ENCODE measurements at places on chromosomes 2 and 18.

GRCh38 chr18:46555724-46556123 lies 101.3 kb downstream of the LOXHD1 start:
- DNase-seq, result no peak

- DNase-seq, result no peak
These were observed 5.5 kb downstream of the CCDC102B start for GRCh38 chr18:68803356-68803755.

DNA sequence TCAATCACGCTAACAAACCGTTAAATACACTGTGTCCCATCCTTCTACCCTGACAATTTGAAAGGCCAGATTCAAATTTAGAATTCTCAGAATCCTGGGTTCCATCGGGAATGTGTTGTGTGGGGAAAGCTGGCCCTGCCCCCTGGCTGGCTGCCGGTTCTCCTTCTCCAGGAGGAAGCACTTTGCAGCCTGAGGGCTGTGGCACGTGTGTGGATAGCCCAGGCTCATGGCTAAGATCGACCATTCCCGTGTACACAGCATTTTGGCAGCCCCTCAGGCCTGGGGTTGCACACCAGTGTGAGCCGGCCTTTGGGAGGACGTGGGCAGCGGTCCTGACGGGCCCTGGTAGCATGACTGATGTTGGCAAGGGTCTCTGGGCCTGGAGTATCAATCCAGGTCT lies 51.0 kb upstream of the ROCK2 start:
- no peak for DNase-seq

DNA sequence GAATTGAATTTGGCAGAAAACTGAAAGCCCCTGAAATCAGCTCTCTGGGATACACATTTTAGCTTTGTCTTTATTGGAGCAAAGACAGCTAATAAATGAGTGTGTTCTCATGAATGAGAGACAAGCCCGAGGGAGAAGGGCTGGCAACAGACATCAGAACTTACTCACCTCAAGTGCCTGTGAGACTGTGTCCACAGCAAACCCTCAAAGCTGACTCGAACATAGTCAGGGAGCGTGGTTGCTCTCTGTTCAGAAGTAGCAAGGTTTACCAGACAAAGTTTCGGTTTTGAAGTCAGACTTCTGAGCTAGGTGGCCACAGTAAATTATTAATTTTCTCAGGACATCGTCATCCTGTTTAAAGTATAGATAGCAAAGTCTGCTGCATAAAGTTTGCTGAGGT lies 207.9 kb downstream of the CMPK2 start:
- DNase-seq, result no peak

DNA sequence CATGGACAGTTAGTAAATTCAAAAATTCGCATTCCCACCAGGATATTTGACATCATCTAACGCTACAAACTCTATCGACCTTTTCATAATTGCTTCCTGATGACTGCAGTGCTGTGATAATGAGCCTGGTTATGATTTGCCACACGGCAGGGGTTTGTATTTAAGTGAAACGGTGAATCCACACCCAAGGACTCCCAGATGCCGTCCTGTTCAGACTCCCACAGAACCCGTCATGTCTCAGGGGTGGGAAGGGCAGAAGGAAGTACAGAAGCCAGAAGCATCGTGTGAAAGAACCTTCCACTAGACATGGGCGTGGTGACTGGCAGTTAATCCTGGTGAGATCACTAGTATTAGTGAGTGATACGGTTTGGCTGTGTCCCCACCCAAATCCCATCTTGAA lies 91.2 kb upstream of the TMEM18 start:
- no peak for DNase-seq

DNA sequence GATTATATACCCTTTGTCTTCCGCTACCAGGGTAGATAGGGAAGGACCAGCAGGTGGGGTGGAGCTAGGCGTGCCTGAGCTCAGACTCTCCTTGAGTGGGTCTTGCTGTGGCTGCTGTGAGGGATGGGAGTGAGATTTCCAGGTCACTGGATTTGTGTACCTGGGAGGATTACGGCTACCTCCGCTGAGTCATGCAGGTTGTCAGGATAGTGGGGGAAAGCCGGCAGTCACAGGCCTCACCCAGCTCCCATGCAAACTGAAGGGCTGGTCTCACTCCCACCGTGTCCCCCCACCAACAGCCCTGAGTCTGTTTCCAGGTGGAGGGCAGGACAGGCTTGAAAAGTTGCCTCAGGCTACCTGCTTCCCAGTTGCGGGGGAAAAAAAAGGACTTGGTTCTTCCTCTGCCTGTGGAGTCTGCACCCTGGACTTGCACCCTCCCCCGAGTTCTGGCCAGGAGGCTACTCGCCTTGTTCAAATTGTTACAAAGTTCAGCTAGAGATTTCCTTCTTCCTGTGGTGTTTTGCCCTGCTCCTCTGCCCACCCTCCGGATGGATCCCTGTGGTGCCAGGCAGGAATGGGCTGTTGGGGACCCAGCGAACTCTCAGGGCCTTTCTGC lies 268.3 kb downstream of the VAPA start:
- DNase-seq, result no peak

GRCh38 chr2:18490901-18491300 lies 69.6 kb downstream of the RDH14 start:
- DNase-seq, result no peak

- no peak for DNase-seq
These were observed 169.2 kb downstream of the TGIF1 start for GRCh38 chr18:3619222-3619621.

DNA sequence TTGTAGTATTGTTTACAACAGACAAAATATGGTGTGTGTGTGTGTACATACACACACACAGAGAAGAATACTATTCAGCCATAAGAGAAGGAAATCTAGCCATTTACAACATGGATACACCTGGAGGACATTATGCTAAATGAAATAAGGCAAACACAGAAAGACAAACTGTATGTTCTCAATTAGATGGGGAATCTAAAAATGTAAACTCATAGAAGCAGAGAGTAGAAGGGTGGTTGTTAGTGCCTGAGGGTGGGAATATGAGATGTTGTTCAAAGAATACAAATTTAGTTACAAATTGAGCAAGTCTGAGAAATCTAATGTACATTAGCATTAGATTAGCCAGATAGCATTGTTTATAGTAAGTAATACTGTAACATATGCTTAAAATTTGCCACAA lies 11.3 kb downstream of the ZNF519 start:
- DNase-seq, result no peak

- no peak for DNase-seq
These were observed 3.0 kb downstream of the WDR75 start for GRCh38 chr2:189444322-189444721.

DNA sequence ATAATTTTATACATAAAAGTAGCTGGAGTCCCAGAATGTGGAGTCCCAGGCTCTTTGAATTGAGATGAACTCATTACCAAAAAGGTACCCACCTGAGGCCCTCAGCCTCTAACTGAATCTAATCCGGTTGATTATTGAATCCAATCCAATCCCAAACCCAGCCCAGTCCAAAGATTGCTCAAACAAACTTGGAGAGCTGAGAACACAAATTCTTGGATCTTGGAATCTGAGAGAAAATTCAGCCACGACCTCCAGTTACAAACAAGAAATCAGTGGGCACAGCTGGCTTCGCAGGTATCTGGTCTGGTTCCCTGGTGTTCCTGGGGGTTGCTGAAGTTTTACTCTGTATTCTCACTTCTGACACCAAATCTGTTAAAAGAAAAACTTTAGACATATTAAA lies 28.4 kb upstream of the RHOB start:
- no peak for DNase-seq

GRCh38 chr18:57814555-57814954 lies 11.4 kb upstream of the ATP8B1 start:
- DNase-seq, result no peak

- no peak for DNase-seq
These were observed 395.9 kb downstream of the THSD7B start for GRCh38 chr2:137161250-137161649.

- no peak for DNase-seq
These were observed 157.4 kb downstream of the GLI2 start for GRCh38 chr2:120892967-120893667.

- DNase-seq, result no peak
These were observed 87.0 kb upstream of the MAP4K3 start for GRCh38 chr2:39524061-39524460.

GRCh38 chr2:46305767-46306166 lies 8.6 kb downstream of the EPAS1 start:
- DNase-seq, result no peak

DNA sequence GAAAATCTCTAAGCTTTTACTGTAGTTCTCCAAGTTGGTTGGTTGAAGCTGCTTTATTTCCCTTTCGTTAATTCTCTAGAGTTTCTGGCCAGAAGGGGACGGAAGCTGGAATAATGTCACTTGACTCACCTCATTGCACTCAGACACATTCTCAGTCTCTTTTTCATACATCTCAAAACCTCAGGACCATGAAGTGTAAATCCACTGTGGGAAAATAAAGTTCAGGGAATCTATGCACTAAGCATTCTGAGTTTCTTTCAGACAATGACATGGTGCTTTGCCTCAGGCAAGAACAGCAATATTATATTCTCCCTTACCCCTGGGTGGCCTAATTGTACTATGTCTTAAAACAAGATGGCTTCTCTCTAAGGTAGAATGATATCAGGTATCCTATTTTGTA lies 167.8 kb downstream of the PRPF40A start:
- no peak for DNase-seq

DNA sequence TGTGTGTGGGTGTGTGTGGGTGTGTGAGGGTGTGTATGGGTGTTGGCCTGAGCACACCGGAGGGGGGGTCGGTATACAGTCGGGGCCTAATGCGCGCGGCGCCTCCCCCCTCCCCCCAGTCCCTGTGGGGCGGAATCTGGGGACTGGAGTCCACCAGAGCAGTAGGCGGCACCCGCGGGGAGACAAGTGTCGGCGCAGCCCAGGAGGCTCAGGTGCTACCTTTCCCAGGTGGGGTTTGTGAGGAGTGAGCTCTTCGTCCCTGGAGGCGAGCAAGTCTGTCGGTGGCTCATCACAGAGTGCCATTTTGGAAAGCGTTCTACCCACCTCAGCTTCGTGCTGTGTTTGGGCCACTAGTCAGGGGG lies 2896.1 kb upstream of the TEKT4 start:
- DNase-seq, result no peak

DNA sequence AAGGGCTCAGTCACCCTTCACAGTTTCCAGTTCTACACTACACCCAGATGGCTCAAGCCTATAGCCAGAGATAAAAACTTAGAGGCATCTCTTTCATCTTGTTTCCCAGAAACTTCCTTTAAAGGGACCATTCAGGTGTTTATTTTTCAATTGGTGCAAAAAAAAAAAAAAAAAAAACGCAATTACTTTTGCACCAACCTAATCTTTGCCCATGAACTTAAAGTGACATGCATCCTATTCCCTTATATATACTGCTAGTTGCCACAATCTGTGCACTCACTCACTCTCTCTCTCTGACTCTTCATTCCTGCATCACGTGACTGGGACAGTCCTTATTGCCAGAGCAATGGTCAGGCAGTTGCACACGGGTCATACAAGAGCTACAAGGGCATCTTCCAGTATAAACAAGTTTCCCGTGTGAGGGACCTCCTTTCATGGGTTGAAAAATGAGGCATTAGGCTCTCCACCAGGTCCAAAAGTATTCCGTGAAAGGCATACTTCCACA lies 789.4 kb downstream of the EPHA4 start:
- DNase-seq, result no peak

- DNase-seq, result no peak
These were observed 53.6 kb upstream of the GRHL1 start for GRCh38 chr2:9897846-9898245.

GRCh38 chr2:8790739-8791162 lies 46.7 kb downstream of the KIDINS220 start:
- DNase-seq, result peak; percentile 54

Measured in GM12878 (cell line).